ENCODE measurements at places on chromosomes 1 and 21.

GRCh38 chr21:35208810-35209517 lies 159.9 kb upstream of the RUNX1 start:
- DNase-seq = no peak

DNA sequence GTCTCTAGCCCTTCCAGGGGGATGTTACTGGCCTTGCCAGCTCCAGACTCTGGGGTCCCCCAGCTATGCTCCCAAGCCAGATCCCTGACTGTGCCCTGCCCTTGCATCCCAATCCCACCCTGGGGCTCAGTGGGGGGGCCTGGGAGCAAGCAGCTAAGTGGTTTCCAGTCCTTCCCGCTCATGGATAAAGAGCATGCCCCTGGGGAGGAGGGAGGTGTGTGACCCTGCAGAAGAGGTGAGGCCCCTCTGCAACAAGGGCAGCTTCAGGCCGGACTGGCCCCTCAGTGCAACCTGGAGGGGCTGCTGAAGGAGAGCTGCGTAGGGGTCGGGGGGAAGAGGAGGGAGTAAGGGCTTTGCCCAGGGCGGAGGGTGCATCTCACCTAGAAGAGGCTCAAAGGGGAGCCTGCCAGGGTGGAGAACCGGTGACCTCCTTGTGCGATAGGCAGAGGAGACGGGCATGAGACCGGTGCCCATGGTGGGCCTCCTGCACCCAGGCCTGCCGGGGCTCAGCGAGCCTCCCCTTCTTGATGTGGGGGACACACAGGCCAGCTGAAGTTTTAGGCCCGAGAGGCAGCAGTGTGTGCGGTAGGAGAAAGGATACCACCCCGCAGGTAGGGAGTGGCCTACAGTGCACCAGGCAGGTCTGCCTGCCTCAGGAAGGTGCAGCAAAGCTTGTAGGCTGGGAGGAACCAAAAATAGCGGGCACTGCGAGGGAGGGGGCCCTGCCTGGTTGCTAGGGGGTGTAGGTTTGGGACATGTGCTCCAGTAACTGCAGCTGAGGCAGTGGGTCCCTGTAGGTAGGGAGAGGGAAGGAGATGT lies 3.1 kb downstream of the OBSCN start:
- no peak for DNase-seq

GRCh38 chr1:226329237-226329636 lies 20.3 kb upstream of the LIN9 start:
- no peak for DNase-seq

DNA sequence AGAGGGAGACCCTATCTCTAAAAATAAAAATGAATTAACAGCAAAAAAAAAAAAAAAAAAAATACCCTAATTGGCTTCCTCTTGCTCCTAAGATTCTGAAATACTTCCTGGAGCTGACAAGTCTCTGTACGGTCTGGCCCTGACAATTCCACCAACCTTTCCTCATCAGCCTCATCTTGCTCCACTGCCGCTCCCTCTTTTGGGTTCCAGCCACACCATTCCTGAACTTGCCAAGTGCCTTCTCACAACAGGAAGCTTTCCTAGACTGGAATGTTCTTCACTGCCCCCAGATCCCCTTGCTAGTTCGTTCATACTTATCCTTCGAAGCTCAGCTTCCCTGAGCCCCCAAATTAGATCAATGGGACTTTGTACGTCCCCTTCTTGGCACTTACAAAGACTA lies 37.0 kb downstream of the AKNAD1 start:
- no peak for DNase-seq

DNA sequence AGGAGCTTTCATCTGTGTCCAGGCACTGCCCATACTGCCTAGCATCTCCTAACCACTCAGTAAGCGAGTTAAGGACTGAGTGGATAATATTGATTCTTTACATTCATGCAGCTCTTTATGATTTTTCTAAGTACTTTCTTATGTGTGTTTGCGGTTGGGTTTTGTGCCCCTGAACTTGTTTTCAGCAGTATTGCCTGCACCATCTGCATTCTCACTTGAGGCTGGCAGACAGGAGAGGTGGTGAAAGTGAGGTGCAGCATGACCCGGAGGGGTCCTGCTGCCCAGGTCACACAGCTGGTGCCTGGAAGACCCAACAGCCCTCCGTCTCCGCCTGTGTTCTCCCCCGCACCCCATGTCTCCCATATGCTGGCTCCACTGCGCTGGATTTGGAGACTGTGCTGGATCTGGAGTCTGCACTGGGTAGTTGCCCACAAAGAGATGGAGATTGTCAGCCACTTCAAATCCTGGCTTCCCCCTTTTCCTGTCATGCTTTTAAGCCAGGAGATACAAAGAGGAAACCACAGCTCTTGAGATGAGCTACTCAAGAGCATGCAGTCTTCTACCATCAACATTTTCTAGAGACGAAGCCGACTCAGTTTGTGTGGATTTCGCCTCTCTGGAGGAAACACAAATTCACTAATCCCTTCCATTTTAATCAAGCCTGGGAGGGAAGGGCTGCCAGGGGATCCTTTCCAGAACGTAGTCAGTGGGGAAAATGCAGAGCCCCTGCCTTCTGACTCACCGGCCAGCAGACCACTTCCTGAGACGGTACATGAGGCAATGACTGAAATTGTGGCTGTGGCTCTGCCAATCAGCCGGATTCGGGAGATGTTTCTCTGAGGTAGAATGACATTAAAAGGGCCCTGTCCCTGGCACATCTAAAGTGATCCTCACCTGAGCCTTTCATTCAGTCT lies 71.7 kb upstream of the ANGPTL1 start:
- DNase-seq = no peak

GRCh38 chr1:206568779-206569352 lies 43.4 kb downstream of the EIF2D start:
- DNase-seq = peak; percentile 37

DNA sequence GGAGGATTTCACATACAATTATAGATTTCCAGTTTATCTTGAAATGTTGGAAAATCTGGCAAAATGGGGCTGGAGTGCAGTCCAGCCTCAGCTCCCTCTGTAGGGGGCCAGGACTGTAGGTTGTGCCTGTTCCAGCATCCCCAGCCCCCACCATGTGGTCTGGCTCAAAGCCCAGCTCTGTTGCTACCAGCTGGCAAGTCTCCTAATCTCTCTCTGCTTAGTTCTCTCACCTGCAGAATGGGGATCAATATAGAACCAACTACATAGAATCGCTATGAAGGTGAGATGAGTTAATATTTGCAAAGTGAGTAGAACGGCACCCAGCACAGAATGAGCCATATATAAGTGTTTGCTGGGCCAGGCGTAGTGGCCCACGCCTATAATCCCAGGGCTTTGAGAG lies 50.0 kb upstream of the TARDBP start:
- no peak for DNase-seq

DNA sequence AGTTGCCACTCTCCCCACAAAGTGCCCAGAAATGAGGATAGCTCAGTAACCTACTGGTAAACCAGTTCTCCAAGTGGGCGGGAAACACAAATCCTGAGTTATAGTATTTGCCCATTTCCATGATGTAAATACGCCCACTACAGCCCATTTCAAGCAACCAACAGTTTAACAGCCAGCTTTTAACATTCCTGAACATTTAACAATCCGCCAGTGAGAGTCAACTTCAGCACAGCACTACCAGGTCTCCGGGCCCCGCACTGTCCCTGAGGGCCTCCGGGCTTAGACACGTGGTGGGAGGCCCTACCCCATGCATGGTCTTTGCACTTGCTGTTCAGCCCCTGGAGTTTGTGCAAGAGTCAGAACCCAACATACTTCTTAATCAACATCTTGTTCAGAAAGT lies 132.0 kb upstream of the CTTNBP2NL start:
- DNase-seq = no peak

DNA sequence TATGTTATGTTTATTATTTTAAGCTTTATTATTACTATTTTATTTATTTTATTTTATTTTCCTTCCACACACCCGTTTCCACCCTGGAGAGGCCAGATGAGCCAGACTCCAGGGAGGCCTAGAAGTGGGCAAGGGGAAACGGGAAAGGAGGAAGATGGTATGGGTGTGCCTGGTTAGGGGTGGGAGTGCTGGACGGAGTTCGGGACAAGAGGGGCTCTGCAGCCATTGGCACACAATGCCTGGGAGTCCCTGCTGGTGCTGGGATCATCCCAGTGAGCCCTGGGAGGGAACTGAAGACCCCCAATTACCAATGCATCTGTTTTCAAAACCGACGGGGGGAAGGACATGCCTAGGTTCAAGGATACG lies 468 bp upstream of the MX1 start:
- no peak for DNase-seq
